ENCODE measurements at places on chromosomes 12 and 14.

DNA sequence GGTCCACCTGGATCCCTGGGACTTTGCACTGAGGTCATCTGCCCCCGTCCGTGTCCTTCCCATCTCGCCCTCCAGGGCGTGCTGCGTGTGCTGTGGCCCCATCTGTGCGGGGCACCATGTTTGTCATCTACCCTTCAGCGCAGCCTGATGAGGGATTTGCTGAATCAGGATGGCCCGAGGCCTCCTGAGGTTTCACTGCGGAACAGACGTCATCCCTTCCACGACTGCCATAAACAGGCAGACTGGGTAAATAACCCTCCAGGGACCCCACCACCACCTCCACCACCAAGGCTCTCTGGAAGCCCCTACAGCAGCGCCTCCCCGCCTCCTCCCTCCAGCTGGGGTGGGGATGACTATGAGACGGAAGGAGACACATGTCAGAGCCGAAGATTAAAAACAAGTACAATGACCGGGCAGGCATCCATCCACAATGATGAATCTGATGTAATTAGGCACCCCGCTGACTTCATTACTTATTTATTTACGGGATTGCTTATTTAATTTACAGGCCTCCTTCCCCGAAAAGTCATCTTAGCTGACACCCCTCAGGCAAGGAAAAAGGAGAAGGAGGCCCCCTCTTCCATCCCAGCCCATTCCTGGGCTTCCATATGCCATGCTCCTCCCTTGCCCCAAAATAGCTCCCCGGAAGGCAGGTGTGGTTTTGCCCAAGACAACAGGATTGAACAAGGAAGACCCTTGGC, 39.4 kb downstream of the NCOR2 start:
- no peak for DNase-seq

GRCh38 chr12:47941475-47941780, 22.0 kb upstream of the TMEM106C start:
- no peak for DNase-seq

DNA sequence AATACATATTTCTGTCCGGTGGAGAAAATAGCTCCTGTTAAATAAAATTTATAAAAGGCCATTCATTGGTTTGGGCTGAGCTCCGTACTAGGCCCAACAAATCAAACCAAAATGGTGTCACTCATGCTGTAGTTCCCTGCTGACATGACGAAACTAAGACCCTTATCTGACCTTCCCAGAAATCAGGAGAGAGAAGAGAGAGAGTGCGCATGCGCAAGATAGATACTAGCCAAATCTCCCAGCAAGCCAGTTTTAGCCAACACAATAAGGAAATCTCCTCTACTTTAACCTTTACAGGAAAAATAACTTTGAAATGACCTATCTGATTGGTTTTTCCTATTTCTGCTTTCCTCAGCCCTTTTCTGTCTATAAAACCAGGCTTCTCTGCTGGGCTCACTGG, 152.7 kb upstream of the RMST start:
- DNase-seq, result peak; percentile 9

DNA sequence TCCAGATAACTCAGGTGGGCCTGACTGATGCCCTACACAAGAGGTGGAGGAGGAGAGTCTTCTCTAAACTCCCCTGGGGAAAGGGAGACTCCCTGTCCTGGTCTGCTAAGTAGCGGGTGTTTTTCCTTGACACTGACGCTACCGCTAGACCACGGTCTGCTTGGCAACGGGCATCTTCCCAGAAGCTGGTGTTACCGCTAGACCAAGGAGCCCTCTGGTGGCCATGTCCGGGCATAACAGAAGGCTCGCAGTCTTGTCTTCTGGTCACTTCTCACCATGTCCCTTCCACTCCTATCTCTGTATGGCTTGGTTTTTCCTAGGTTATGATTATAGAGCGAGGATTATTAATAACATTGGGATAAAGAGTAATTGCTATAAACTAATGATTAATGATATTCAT, 965.5 kb downstream of the TMEM121 start:
- DNase-seq, result peak; percentile 21

- DNase-seq, result no peak
Observed at GRCh38 chr14:75497191-75497590, 25.1 kb upstream of the BATF start.

DNA sequence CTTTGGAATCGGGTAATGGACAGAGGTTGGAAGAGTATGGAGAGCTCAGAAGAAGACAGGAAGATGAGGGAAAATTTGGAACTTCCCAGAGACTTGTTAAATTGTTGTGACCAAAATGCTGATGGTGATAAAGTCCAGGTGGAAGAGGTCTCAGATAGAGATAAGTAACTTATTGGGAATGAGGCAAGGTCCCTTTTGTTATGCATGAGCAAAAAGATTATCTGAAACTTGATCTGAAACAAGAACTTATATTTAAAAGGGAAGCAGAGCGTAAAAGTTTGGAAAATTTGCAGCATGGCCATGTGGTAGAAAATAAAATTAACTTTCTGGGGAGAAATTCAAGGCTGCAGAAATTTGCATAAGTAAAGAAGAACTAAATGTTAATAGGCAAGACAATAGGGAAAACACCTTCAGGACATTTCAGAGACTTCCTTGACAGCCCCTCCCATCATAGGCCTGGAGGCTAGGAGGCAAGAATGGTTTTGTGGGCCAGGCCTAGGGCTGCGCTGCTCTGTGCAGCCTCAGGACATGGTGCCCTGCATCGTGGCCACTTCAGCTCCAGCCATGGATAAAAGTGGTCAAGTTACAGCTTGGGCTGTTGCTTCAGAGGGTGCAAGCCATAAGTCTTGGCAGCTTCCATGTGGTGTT, 425.7 kb upstream of the PRICKLE1 start:
- DNase-seq, result no peak

GRCh38 chr12:78571953-78572352, 292.6 kb upstream of the SYT1 start:
- DNase-seq, result no peak

GRCh38 chr14:67984274-67984673, 164.7 kb downstream of the RAD51B start:
- no peak for DNase-seq

- no peak for DNase-seq
Observed at GRCh38 chr12:72729451-72730010, 457.4 kb downstream of the TRHDE start.

- no peak for DNase-seq
Observed at GRCh38 chr14:94550041-94550440, 11.2 kb upstream of the SERPINA4 start.

- no peak for DNase-seq
Observed at GRCh38 chr14:66662374-66662773, 154.4 kb downstream of the GPHN start.

Measured in K562 (cell line).